Central memory CD4-positive, alpha-beta T cell (primary cell): ENCODE measurements at places on chromosomes 4 and X.
A peak's percentile ranks its signal among the peaks of the same experiment; 100 is the strongest.

DNA sequence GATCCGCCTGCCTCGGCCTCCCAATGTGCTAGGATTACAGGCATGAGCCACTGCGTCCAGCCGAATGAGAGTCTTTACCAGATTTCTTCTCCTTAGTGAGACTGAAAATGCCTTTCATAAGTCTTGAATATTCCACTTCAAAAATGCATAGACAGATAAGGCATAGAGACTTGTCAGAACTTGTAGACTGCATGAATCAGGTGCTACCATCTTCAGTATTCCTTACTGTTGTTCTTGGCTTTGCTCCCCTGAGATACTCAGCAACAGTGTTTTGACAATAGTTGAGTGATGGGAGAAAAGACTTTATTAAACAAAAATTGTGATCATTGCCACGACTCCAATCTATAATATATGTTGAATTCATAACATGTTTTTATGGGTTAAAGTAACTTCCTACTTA is 11.0 kb downstream of the TKTL2 start:
- no peak for DNase-seq

GRCh38 chr4:1872870-1873269 is 1.7 kb downstream of the NSD2 start:
- peak; percentile 19 for DNase-seq

DNA sequence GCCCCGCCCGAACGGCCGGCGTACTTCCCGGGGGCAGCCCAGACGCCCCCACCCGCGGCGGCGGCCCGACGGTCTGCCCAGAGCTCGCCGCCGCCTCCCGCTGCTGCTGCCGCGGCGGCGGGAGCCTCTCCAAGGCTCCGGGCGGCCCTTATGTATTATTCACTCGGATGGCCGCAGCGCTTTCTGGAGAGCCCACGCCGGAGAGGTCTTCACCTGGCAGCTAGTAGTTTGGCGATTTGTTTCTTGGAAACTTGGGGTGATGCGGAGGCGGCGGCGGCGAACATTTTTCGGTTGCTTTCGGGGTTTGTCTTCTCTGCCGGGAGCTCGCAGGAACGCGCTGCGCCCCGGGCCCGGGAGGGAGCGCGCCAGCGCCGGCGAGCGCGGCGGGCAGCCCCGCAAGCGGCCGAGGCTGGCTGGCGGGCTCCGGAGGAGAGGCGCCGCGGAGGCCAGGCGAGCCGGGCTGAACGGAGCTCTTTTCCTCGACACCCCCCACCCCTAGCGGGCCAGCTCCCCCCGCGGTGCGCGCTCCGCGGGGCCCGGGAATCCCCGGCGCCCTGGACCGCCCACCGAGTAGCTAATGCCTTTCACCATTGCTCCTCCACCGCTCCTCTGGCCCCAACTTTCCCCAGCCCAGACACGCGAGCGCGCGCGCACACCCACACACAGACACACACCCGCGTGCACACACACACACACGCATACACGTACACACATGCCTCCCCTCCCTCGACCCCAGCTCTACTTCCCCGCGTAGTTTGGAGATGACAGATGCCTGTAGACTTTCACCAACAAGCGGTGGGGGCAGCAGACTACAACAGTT is 113.5 kb downstream of the DHX15 start:
- DNase-seq = no peak

DNA sequence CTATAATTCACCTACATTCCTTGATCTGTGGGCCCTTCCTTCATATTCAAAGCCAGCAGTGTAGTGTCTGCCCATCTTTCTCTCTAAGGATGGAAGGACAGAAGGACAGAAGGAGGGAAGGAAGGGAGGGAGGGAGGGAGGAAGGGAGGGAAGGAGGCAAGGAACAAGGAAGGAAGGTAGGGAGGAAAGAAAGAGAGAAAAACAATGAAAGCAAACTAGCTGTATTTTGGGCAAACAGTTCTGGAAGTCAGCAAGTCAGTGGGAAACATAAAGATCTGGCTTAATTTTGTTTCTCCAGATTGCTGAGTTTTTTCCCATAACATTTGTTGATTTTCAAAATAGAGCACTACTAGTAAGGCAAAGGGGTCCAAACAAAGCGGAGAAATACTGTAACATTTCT is 555.2 kb upstream of the EPHA5 start:
- DNase-seq = no peak

- no peak for DNase-seq
These were observed 82.8 kb downstream of the LNX1 start for GRCh38 chr4:53508446-53508845.

DNA sequence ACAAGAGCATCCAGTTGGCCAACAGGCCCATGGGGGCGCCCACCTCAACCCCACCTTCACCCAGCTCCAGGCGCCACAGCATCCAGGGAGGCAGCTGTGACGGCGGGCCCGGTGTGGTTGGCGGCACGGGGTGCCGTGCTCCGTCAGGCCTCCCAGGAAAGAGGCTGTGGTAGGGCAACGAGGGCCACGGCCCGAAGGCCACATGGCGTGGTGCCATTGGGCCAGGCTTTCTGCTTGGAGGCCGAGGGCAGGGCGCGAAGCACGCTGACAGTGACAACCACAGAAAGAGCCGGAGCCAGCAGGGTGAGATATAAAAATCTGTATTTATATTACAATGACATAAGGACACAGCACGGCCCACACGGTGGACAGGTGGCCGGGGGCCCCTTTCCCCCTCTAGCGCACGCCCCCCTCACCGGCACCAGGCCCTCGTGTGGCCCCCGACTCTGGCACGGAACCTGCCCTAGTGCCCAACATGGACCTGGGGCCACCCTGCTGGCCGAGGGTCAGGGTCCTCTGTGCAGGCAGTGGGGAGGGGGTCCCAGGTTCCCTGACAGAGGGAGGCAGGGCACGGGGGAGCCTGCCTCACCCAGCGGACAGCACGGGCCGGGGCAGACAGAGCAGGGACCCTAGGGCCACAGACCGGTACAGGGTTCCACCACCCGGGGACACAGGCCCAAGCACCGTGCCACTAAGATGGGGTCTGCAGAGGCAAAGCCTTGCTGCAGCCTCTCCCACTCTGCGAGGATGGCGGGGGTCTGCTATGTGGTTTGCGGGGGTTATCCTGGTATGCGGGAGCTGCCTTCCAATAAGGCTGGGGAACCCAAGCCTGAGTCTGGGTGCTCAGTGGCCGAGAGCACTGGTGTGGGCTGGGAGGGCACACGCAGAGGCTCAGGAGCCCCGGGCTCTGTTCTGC is 5.5 kb upstream of the HAUS3 start:
- DNase-seq = no peak

DNA sequence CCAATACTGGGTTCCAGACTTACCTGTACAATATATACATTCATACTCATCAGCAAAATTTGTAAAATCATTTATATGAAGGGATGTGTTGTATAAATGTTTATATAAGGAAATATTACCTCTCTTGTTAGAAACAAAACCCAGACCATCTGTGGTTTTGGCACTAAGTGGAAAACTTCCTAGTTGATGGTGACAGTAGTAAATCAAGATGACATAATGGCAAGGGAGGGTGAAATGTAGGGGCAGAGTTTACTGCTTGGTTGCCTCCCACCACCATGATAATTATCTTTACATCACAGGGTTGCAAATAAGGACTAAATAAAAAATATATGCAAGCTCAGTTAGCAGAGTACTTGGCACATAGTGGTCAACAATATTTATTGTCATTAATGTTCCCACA is 365.3 kb upstream of the TEX13C start:
- no peak for DNase-seq

DNA sequence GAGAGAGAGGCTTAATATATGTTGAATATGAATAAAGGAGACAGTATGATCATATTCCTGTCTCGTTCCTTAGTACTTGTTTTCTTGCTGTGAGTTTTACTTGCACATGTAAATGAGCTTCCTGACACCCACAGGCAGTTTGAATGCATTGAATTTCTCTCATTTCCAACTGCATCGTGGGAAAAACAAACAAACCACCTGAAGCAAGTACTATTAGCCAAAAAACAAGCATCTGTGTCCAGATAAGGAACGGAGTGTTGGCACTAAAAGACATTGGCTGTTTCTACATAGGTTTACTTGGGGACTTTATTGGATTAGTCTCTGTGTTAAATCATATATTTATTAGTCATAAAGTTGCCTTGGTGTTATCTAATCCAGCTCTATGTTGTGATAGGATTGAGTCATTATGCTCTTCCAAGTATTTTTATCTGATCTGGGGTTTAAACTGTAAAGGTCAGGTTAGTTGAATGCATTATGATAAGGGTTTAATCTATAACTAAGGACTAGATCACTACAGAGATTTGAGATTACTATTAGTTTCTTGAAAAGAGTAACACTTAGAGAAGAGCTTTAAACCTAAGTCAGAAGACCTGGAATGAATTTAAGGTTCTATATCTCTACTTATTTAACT is 339.0 kb upstream of the SPANXN4 start:
- no peak for DNase-seq

GRCh38 chr4:144903953-144904711 is 193.9 kb downstream of the ANAPC10 start:
- no peak for DNase-seq

- no peak for DNase-seq
These were observed 49.1 kb downstream of the ARHGEF9 start for GRCh38 chrX:63735882-63736281.

DNA sequence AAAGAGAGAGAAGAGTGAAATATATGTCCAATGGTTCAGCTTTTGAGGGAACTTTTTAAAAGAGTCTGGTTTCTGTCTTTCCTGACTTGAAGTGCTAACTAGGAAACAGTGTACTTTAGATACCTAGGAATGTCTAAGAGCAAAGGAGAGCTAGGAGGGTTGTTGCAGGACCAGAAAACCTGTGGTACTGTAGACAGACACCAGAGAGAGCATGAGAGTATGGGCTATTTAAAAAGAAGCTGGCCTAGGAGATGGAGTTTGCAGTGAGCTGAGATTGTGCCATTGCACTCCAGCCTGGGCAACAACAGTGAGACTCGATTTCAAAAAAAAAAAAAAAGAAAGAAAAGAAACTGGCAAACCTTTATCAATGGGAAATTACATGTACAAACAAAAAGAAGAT is 223.9 kb downstream of the FAT4 start:
- no peak for DNase-seq

GRCh38 chr4:105994061-105994460 is 98.8 kb downstream of the NPNT start:
- DNase-seq = no peak
